ENCODE measurements at places on chromosomes 13 and 19.

DNA sequence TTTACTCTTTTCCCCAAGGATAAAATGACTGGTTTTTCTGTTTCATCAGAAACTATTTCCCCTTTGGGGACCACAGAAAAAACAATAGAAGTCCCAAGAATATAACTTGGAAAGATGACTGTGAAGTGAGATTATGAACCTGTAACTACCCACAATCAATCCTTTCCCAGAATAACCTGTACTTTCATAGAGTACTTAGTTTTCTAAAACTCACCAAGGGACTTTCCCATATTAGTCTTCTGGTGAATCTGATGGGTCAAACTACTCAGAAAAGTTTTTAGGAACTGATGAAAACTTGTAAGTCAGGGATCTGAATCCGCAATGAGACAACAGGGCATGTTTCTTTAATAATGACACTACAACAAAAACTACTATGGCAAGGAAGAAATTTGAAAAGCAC is 62.6 kb downstream of the STK24 start:
- no peak for DNase-seq

DNA sequence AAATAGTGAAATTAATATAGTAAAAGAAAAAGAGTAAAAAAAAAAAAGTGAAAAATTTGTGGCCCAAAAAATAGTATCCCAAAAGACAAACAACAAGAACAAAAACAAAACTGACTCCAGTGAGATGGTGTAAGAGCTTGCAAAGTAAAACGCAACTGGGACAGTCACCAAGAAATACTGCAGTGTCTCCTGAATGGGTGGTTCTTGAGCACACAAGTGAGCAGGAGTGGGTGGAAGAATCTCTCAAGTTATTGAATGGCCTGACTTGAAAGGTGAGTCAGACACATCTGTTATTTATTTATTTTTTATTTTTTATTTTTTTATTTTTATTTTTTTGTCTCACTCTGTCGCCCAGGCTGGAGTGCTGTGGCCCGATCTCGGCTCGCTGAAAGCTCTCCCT is 1.9 kb downstream of the ZNF493 start:
- DNase-seq: no peak

GRCh38 chr13:63206461-63206860 is 1790.8 kb upstream of the PCDH20 start:
- DNase-seq: no peak

GRCh38 chr19:52391135-52391534 is 6.5 kb upstream of the ZNF528 start:
- no peak for DNase-seq

- no peak for DNase-seq
Observed at GRCh38 chr19:32068793-32069192, 276.6 kb upstream of the ZNF507 start.

GRCh38 chr13:36450534-36450933 is 18.2 kb downstream of the CCNA1 start:
- DNase-seq: no peak

DNA sequence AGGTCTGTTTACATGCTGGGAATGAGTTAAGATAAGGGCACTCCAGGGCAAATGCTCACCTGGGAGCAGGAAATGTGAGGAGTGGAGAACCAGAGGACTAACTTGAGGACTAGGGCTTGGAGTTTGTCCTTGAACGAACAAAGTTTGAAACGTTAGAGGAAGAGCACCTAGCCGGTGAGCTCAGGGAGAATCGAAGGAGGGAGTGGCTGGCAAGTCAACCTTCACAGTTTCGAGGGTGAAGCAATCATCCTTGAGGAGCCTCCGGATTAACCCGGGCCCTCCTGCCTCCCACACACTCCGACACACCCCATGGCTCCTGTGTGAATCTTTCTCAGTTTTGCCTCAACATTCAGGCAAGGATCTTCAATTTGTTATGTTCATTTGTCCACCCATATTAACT is 58.6 kb downstream of the LMO7 start:
- no peak for DNase-seq

- DNase-seq: no peak
Observed at GRCh38 chr19:6109947-6110346, 353 bp downstream of the RFX2 start.

Data from activated CD4-positive, alpha-beta T cell treated with anti-CD3 and anti-CD28 coated beads, Interleukin-2, amount 50 U/mL, for 1 hour (primary cell).